ENCODE measurements at places on chromosomes 7 and 10. TPM values are rescaled to one million over a fixed set of nuclear protein-coding genes. Genes with fewer than 3 reads are reported as not detected.

CACUL1 gene
- polyA plus RNA-seq = 19.7 TPM

TMEM229A gene
- polyA plus RNA-seq = not detected

SFTPD gene
- polyA plus RNA-seq = 1.5 TPM

LLCFC1 gene
- 0.25 TPM for polyA plus RNA-seq

SEMA4G gene
- 6.7 TPM for polyA plus RNA-seq

SPDYE3 gene
- 5.7 TPM for polyA plus RNA-seq

LIPJ gene
- not detected for polyA plus RNA-seq

ZNF425 gene
- polyA plus RNA-seq = 3.0 TPM

CNPY1 gene
- 0.40 TPM for polyA plus RNA-seq

TCERG1L gene
- 0.22 TPM for polyA plus RNA-seq

GRCh38 chr7:498678-499641, 20.7 kb downstream of the PDGFA start:
- no peak for DNase-seq

- DNase-seq = no peak
Measured at GRCh38 chr10:35933940-35934641, 292.0 kb upstream of the FZD8 start.

DNA sequence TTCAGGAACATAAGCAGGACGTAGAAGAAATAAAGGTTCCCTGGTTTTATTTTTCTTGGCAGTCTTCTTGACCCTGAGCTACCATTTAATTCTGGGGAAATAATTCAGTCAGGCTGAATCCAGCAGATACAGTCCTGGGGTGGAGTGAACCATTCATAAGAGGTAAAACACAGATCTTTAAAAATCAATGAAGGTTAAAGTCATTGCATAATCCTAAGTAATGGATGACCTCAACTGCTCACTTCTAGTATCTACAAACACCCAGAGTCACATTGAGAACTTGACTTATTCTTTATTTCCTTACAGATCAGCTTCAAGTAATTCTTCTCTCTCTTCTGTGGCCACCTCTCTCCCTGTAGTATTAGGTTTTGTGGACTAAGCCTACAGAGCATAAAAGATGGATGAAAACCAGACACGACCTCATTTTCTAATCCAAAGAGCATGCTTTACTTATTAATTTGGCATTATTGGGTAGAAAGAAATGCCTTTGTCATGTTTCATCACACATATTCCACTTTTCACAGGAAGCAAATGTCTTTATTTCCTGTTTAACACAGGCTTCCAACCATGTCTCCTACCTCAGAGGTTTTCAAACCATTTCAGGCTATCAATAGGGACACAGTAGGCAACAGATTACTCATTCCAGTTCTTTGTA, 182.3 kb upstream of the IMMP2L start:
- no peak for DNase-seq

GRCh38 chr7:66036788-66037187, 38.8 kb upstream of the ASL start:
- no peak for DNase-seq

GRCh38 chr7:70539617-70540016, 592.3 kb upstream of the GALNT17 start:
- DNase-seq = no peak

- no peak for DNase-seq
Measured at GRCh38 chr10:17819836-17820235, 10.7 kb downstream of the MRC1 start.

GRCh38 chr10:33106767-33107166, 148.7 kb upstream of the ITGB1 start:
- no peak for DNase-seq

- no peak for DNase-seq
Measured at GRCh38 chr7:110775046-110775445, 315.9 kb upstream of the LRRN3 start.

DNA sequence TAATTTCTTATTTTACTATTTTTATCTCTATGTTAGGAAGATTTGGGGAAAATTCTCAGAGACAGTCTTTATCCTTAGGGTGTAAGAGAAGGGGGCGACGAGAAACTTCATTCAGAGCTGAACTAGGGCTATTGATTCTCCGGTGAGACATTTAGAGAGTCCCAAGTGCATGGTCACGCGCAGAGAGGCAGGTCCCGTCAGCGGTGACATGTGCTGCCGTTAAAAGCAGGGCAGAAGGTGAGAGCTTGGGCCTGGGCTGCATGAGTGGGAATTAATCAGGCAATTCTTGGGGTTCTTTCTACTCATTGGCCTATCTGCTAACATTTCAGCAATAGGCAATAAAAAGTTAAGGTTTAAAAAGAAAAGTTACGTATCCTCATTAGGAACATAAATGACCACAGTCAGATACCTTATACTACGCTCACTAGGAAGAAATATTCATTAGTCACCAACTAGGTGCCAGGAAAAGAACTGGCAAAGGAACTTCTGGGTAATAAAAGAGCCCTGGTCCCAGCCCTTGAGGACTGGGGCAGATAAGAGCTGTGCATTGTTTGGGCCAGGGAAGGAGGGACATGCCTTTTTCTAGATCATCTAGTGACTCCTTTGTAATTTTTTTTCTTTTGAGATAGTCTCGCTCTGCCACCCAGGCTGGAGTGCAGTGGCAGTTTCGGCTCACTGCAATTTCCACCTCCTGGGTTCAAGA, 21.2 kb downstream of the PRKCQ start:
- DNase-seq = no peak

GRCh38 chr7:156017431-156017830, 205.2 kb upstream of the SHH start:
- DNase-seq = no peak

- no peak for DNase-seq
Measured at GRCh38 chr7:131655866-131656265, 99.4 kb upstream of the PODXL start.

DNA sequence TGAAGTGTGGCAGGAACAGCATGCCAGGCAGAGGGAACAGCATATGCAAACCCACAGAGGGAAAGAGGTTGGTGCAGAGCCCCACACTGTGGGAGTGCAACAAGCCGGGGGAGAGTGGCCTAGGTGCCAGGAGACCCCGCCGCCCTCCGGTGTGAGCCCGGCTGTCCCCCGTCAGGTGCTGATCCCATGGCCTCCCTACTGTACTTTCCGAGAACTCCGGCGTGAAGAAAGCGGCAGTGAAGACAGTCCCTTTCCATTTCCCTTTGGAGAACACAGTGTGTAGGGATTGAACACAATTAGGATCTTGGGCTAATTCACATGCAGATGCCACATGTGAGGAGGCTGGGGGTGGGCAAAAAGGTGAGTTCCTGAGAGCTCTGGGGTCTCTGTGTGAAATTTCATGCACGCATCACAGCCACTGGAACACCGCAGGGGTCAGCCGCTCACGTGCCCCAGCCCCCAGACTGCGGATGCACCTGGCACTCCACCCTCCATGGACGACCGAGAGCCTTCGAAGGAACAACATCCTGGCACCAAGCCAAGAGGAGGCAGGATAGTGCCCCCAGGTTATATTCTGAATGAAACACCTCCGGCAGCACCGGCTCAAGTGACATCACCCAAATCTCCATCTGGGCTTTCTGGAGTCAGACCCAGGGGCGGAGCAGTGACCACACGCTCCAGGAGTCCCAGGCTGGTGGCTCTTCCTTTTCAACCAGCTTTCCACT, 82.1 kb upstream of the PPP2R2D start:
- no peak for DNase-seq

- no peak for DNase-seq
Measured at GRCh38 chr10:100816671-100817070, 71.3 kb downstream of the PAX2 start.

GRCh38 chr7:55160539-55160938, 141.7 kb downstream of the EGFR start:
- no peak for DNase-seq

GRCh38 chr10:69574571-69574978, 1.4 kb upstream of the NEUROG3 start:
- DNase-seq = no peak

- no peak for DNase-seq
Measured at GRCh38 chr10:94439275-94439861, 37.0 kb downstream of the TBC1D12 start.

DNA sequence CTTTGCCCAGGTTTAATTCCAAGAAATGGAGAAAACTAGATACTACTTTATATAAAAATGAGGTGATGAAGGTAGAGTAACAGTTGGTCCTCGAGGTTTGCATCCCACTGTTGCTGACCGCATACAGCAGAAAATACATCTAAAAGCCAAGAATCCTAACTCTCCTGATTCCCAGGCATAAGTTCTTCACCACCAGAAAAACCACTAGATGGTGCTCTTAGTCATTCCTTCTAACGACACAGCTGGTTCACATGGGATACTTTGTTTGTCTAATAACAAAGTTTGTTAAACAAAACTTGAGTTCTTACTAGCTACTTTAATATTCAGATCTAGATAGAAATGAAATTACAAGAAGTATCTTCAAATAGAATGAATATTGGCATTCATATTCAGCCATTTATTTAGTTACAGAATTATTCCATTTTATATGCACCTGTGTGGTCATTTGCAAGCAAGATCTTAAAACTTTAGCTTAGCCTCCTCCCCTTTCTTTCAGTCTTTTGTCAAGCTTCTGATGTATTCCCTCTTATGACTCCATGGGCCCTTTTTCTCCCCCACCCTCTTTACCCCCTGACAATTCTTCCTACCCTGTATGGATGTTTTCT, 54.1 kb upstream of the CYP26C1 start:
- DNase-seq = peak; percentile 34

- no peak for DNase-seq
Measured at GRCh38 chr10:126598009-126598408, 72.5 kb downstream of the C10orf90 start.

DNA sequence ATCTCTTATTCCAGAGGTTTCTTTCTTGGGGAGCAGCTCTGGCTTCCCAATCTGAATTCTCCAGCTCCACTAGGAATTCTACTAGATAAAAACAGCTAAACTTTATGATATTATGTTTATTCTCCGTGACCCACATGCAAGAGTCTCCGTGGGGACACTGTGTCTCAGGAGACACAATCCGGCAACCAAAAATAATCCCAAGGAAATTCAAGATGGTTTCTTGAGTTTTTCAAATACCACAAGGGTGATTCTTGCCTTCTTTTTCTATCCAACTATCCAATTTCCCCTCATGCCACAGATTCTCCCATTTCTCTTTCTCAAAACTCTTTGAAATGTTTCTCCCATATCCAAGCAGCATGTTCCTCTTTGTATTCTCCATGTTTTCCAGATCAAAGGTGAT, 103.1 kb downstream of the FAS start:
- no peak for DNase-seq

DNA sequence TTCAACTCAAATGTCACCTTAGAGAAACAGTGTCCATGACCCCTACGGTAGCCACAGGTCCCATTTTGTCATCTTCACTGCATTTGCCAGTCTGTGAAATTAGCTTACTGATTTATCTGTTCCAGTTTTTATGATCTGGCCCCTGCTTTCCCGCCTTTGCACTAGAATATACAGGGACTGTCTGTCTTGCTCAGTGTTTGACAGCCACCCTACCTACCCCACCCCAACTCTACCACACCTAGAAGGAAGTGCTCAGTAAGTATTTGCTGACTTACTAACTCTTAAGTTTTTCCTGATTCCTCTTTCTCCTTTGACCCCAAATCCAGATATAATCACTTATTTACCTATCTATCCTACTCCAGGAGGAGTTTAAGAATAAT, 49.5 kb downstream of the CREB3L2 start:
- DNase-seq = no peak

GRCh38 chr7:104371216-104371979, 43.0 kb downstream of the LHFPL3 start:
- no peak for DNase-seq

DNA sequence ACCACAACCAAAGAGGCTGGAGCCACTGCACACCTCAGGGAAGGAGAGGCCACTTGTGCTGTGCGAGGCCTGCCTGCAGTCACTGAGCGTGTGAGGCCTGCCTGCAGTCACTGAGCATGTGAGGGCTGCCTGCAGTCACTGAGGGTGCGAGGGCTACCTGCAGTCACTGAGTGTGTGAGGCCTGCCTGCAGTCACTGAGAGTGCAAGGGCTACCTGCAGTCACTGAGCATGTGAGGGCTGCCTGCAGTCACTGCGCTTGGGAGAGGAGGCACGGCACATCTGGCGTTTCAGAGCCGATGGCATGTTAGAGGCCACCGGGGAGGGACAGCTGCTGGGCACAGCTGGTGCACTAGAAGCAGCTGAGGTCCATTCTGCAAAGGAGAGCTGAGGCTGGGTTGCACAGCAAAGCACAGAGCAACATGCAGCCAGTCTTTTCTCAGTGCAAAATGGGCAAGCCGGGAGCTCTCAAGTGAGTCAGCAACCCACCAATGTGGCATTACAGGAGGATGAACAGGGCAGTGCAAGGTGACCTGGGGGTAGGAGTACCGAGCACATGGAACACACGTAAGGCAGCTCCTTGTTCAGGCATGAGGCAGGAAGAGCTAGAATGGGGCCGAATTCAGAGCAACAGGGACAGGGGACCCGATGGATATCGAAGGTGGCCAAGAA, 540.1 kb downstream of the PTPRN2 start:
- no peak for DNase-seq
